ENCODE measurements at places on chromosomes 6 and 20.

DNA sequence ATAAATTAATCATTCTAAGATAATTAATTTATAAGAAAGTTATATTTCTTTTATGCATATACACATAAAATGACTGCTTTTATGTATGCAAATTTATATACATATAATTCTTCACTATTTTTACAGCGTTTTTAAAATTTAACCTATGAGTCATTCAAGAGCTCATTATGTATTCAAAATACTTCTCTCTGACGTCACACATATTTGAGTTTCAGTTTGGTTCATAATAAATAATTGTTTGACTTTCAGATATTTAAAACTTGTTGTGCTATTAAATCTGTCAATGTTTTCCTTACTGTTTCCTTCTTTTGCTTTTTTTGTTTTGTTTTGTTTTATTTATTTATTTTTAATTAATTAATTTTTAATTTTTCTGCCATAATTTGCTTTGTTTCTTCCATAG lies 467.5 kb upstream of the ADGRB3 start:
- DNase-seq = no peak

DNA sequence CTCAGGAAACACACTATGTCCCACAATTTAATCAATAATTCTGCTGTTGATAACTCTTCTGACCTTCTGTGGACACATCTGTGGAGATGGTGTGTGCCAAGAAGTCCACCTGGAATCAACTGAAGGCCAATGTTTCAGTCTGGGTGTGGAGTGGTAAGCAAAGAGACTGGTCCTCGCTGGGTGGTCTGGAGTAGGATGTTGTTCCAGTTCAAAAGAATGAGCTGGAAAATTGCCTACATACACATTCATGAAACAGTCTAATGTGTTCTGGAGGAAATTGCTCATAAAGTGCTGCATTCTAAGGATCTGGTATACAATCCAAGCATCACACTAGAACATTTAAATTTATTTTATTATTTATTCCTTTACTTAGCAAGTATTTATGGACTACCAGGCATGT lies 33.9 kb upstream of the TBX18 start:
- no peak for DNase-seq

- DNase-seq = no peak
These were observed 186.7 kb upstream of the VGLL2 start for GRCh38 chr6:117078624-117079023.

- no peak for DNase-seq
These were observed 184.4 kb downstream of the PTPRK start for GRCh38 chr6:128335963-128336362.

DNA sequence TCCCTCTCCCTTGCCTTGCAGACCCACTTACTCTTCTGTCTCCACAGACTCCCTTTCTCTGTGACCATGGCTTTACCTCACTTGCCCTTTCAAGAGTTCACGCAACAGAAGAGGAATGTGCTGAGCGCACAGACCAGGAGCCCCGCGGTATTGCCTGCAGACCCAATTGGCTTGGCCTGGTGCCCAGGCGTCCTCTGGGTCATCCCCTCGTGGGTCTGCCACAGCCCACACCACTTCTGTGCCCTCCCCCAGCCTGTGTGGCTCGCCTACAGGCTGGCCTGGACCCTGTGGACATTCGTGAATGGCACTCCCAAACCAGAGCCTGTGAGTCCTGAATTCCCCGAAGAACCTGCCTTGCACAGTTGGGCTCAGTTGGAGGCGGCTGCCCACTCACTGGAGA lies 15.3 kb upstream of the NINL start:
- no peak for DNase-seq

DNA sequence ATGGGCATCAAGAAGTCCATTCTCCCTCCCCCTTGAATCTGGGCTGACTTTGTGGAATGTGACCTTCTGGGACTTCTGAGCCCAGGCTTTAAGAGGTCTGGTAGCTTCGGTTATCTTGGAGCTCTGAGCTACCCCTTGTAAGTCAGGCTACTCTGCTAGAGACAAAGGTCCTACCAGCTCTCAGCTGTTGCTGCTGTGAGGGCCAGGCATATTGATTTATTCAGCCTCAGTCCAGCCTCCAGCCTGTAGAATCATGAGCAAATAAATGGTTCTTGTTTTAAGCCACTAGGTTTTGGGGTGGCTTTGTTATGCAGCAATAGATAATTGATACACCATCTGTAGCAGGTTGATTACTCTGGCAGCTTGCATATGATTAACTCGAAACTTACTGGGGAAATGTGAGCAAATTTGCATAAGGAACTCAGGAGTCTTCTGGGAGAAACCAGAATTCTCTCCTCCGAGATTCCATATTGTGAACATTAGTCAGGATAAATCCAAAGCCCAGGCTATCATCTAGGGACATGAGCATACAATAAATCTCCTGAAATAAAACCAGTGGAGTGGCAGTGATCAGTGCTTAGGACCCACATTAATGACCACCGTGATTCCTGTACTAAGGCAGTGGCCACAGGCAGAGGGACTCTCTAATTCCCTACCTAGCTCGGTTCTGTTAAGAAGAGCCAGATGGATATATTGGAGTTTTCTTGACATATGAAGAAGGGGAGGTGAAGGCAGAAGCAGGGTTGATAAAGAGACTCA lies 336.1 kb downstream of the CDC5L start:
- DNase-seq = no peak

DNA sequence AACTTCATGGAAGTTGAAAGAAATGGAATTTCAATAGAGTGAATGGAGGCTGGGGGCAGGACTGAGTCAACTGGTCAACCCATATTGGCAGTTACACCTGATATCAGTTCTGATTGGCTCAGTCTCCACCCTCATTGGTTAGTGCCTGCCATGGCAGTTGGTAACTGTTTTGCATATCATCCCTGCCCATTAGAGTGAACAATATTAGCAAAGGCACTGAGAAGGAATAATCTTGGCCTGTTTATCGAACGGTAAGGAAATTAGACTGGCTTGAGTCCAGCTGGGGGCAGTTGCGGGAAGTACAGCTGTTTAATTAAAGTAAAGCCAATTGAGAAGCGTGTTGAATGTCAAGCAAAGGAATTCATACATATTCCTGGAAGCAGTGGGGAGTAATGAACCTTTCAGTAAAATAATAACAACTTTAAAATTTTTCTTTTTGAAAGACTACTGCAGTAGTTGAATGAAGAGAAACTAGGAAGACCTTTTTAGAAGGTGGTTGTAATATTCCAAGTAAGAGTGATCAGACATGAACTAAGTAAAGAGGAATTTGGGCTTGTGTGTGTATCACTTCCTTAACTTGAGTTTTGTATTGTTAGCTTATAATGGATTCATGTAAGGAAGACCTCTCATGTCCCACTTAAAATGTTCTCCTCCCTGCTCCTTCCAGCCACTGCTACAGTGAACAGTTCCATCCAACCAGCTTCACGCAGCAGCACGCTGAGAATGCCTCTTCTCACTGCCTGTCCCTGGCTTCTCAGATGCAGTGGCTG lies 17.2 kb upstream of the FAM50B start:
- DNase-seq = no peak

DNA sequence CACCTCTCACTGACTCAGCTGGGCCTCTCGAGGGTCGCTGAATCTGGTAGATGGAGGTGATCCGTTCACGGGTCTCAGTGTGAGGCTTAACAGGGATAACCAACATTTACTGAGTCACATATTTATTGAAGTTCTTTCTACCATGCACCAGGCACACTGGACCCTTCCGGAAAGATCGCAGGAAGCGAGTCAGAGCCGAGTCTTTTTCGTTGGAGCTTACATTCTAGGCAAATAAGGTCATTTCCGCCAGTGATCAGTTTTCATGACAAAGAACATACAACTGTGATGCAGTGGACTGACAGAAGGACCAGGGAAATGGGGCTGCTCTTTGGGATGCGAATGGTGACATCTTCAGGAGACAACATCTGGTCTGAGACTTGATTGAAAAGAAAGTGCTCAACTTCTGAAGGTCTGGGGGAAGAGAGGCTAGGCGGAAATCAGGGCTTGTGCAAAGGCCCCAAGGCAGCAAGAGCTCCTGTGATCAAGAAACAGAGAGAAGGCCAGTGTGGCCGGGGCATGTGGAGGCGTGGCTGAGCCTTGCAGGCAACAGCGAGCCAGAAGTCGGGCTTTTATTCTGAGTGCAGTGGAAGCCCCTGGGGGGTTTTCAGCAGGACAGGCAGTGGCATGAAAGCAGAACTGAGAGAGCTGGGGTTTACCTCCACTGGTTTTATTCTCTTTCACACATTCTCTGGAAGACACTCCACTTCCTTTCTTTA lies 56.7 kb downstream of the APCDD1L start:
- DNase-seq = no peak

DNA sequence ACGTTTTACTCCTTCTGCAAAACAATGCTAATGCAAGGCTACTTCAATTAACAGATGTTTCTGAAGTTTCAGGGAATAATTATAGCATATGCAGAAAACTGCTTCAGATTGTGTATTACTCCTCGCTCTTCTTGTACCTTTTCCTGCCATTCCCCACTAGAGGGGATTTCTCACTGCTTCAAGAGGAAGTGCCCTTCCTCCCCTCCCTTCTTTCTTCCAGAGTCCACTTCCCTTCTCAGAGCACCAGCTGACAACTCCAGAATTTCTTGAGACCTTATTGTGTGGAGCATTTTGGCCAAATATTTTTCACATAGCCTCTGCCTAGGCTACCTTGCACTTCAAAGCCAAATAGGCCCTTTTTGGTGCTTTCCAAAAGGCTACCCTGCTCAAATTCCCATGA lies 12.7 kb upstream of the MCUR1 start:
- no peak for DNase-seq

GRCh38 chr6:47288267-47289090 lies 21.2 kb downstream of the TNFRSF21 start:
- no peak for DNase-seq

DNA sequence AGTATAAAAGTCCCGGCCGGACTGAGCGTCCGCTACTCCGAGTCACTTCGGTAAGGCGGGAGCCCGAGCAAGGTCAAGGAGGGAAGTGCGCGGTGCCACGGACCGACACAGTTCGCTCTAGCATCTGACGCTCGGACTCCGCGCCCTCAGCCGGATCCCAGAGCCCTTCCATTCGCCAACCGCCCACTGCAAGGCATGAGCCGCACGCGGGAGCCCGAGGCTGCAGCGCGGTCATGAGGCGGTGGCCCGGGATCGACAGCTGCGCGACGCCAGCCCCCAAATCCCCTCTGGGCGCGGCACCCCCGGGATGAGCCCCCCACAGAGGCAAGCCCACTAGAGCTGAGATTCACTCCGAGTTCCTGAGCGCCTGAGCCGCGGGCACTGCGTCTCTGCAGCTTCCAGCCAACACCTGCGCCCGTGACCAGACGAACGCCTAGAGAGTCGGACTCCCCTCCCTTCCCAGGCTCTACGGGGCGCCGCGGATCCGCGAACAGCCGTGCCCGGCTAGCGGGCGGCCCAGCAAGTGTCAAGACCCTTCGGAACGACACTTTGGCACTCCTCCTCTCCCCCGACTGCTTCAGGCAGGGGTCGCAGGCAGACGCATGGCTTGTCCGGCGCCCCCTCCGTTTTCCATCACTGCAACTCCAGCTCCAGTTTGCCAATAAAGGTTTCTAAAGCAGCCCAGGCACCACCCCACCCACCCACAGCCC lies 725 bp upstream of the ISM1 start:
- DNase-seq = peak; percentile 18
